ENCODE measurements at places on chromosomes 2 and 18. TPM values are rescaled to one million over a fixed set of nuclear protein-coding genes. Genes with fewer than 3 reads are reported as not detected.
A peak's percentile ranks its signal among the peaks of the same experiment; 100 is the strongest.

Gene SCN3A
- total RNA-seq = 0.33 TPM

Gene LCT
- total RNA-seq = under 0.01 TPM

Gene XIRP2
- 0.51 TPM for total RNA-seq

Gene THUMPD2
- 7.4 TPM for total RNA-seq

Gene GBX2
- total RNA-seq = not detected

Gene PTH2R
- not detected for total RNA-seq

Gene CAPN14
- total RNA-seq = 0.17 TPM

Gene PID1
- 8.2 TPM for total RNA-seq

Gene CNDP1
- not detected for total RNA-seq

Gene TUBA4B
- total RNA-seq = not detected

Gene SLC11A1
- total RNA-seq = 0.17 TPM

Gene C2orf72
- total RNA-seq = 0.33 TPM

Gene DAPL1
- total RNA-seq = not detected

Gene DSC3
- under 0.01 TPM for total RNA-seq

Gene CRYGC
- not detected for total RNA-seq

Gene SULT1C4
- 0.26 TPM for total RNA-seq

GRCh38 chr18:50340078-50340477, 34.8 kb upstream of the SKA1 start:
- DNase-seq = no peak

- no peak for DNase-seq
Measured at GRCh38 chr2:173264603-173265366, 89.9 kb upstream of the CDCA7 start.

DNA sequence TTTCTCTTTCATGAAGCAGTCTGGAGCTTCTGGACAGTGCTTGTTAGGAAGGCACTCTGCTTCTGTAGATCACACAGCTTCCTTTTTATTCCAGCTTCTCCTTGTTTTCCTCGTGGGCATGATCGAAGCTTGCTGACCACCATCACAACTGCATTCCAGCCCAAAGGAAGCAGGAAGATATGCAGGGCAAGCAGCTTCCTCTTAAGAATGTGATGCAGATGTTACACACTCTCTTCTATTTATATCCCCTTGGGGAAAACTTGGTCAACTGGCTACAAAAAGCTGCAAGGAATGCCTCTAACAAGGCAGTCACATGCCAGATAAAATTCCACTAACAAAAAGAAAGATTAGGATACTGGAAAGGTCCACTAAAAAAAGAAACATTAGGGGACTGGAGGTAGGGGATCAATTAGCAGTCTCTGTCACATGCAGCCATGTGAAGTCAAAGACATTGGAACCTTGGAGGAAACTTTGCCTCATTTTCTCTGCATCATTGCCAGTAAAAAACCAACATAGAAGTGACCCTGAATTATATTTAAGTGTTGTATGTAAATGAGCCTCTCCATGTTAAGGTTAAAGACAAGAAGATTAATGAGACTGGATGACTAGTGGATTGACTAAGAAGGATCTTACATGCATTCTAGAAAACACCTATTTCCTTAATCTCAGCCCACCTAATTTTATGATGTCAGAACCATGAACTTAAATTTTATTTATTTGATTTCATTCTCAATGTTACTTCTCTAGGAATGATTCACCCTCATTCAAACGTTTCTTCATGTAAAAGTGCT, 98.3 kb downstream of the NAB1 start:
- DNase-seq = peak; percentile 7

GRCh38 chr2:170887496-170887895, 41.6 kb upstream of the GORASP2 start:
- DNase-seq = no peak

- DNase-seq = no peak
Measured at GRCh38 chr2:24774373-24774772, 18.8 kb downstream of the PTRHD1 start.

DNA sequence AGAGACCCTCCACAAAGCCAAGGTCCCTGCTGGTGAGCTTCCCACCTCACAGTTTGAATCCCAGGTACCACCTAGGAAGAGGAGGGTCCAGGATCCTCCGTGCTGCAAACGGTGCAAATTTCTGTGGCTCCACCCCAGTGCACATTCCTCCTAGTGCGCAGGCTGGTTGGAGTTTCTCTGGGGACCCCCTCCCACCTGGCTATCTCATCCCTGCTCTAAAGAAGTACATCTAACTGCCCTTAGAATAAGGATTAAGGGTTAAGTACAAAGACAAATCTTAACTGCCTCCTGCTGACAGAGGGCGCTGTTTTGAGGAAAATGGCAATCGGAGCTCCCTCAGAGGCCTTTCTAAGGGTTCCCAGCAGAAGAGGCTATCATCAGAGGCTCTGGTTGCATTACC, 109.6 kb upstream of the FSIP2 start:
- no peak for DNase-seq

GRCh38 chr18:73528066-73528465, 619.6 kb downstream of the FBXO15 start:
- no peak for DNase-seq

DNA sequence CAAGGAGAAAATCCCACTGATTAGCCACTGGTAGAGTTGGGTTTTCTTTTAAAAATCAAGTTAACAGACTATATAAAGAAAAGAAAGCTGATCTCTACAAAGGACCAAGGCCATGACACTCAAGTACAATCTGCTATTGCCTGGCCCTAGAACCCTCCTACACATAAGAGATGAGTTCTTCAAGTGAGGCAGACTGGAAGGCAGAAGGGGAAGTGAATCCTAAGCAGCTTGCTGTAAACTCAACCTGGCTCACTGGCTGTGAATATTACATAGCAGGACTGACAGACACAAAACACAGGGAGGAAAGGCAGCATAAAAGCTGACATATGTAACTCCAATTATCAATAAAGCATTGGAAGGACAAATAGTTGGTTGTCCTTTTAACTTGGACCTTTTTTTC, 65.4 kb downstream of the TRIP12 start:
- DNase-seq = no peak

- DNase-seq = no peak
Measured at GRCh38 chr18:5918205-5918858, 23.0 kb upstream of the TMEM200C start.

- no peak for DNase-seq
Measured at GRCh38 chr2:75002007-75002406, 43.6 kb downstream of the POLE4 start.

DNA sequence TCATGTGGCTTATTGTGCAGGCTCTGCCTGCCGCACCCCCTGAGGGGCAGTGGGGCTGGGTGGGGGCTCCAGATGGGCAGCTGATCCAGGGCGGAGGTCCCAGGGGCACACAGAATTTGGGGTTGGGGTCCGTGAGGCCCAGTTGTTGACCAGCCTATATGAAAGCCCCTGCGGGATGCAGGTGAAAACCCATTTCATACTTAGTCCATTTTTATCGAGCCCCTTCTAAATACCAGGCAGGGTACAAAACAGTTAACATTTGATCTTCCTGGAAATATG, 30.6 kb downstream of the MYO7B start:
- no peak for DNase-seq

DNA sequence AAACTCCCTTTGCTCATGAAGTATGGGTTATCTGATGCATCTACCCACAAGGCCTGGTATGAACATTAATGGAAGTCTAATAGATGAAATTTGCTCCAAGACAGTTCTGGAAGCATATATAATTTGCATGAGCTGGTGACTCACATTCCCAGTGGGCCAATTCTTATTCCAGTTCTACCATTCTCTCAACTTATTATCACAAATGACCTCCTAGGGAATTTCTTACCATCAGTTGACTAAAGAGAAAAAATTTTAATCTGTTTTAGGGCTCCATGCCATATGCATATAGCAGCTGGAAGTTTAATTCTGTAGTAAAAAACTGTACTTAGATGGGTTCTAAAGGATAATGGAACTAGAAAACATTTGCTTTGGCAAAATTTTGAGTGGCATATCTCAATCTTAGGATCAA, 165.2 kb upstream of the COL3A1 start:
- DNase-seq = peak; percentile 95

DNA sequence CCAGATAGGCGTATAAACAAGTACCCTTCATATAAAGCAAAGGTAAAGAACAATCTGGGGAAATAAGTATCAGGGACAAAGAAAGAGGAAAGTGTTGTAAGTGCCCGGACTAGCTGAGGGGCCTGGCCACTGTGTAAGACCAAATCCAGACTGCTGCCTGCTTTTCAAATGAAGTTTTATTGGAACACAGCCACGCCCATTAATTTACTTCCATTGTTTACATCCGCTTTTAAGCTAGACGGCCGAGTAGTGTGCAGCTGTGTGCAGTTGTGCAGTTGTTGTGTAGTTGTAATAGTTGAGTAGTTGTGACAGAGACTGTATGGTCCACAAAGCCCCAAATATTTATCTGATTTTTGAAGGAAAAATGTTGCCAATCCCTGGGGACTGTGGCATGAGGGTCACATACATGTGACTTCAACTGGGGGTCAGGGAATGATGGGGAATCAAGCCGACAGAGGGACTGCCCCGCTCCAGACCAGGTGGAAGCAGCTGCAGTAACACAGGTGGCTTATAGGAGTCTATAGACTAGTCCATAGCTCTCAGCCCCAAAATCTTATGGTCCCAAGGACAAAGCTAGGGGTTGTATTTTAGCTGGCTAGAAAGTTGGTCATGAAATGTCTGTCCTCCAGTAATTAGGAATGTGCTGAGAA, 30.0 kb downstream of the FHL2 start:
- DNase-seq = no peak

- DNase-seq = no peak
Measured at GRCh38 chr2:230174466-230174865, 45.3 kb downstream of the SP110 start.

GRCh38 chr2:5379811-5380210, 312.4 kb upstream of the SOX11 start:
- peak; percentile 49 for DNase-seq

- DNase-seq = no peak
Measured at GRCh38 chr2:118686346-118686745, 161.1 kb downstream of the EN1 start.

DNA sequence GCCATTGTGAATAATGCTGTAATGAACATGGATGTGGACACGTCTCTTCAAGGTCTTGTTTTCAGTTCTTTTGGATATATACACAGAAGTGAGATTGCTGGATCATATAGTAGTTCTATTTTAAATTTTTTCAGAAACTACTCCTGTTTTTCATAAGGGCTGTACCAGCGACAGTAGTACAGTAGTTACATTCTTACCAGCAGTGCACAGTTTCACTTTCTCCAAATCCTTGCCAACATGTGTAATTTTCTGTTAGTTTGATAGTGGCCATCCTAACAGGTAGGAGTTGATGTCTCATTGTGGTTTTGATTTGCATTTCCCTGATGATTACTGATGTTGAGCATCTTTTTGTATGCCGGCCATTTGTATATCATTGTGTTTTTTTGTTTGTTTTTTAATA, 81.7 kb downstream of the EPC2 start:
- no peak for DNase-seq

DNA sequence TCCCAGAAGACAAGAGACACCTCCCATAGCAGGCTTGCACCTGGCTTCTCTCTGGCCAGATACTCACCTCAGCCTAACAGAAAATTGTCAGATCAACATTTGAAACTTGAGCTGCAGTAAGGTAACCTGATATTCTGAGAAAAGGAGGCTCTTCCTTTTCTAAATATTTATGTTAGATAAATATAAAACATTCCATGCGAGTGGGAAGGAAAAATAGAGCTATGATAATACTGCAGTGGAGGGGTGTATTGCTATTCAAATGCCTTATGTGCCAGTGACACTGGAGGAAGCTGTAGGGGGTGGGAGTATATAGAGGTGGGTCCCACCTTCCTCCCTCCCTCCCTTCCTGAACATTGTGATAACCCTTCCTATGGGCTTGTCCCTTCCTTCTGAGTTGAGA, 515.5 kb upstream of the CHAC2 start:
- no peak for DNase-seq

DNA sequence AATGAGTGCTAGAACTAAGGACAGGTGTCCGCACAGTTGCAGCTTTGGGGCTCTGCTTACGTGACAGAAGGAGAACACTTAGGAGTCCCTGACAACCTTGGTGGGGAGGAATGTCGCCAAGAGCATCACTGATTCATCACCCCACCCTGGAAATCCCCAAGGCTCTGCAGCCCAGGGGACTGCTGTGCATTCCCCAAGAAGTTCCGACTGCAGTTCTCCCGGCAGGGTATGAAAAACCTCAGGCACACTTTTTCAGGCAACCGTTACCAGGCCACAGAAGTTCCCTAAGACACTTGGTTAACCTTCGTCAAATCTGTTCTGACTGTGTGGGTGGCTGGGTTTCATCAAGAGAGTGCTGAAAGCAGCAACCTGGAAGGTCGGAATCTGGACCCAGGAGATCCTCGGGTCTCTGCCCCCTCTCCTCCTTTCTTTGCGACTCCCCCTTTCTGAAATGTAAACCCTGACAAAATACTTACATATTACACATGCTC, 192.1 kb upstream of the CXCR4 start:
- no peak for DNase-seq

DNA sequence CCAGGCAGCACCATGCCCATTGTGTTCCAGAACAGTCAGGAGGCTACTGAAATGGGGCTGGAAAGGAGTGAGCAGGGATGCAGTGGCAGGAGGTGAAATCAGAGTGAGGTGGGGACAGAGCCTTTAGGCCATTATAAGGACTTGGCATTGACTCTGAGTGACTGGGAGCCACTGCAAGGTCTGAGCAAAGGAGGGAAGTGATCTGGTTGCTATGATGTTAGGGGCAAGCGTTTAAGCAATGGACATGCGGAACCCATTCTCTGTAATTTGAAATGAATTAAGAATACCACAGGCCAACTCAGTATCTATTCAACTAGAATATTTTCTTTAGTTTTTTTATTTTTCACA, 98.2 kb downstream of the DPP4 start:
- no peak for DNase-seq

DNA sequence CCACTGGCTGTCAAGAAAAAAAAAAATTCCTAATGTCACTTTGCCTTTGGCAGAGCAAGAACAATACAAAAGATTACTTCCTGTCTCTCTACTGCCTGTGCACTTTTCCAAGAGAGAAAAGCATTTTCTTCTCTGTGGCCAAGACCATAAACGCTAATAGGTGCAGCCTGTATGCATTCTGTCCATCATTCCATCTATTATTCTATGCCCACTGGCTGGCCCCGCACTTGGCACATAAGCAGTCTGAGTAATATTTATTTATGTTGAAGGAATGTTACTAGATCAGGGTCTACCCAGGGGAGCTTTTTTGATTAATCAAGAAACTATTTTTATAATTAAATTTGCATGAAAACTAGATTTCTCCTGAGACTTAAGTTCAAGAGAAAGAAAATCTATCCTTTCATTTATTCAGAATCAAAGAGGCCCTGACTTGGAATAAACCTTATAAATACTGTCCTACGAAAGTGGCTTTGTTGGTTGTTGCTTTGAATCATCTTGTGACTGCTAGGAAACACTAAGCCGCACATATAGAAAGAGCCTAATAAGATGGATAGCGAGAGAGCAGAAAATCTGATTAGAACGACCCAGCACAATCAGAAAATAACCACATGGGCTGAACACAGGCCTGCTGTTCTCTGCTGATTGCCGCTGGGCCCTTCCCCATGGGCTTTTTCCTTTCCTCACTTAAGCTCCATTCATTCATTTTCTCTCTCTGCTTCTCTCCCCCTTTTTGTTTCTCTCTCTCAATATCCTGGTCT, 59.4 kb downstream of the MMADHC start:
- peak; percentile 10 for DNase-seq

All from fibroblast of lung (primary cell).